ENCODE measurements at places on chromosomes 1 and 21.

DNA sequence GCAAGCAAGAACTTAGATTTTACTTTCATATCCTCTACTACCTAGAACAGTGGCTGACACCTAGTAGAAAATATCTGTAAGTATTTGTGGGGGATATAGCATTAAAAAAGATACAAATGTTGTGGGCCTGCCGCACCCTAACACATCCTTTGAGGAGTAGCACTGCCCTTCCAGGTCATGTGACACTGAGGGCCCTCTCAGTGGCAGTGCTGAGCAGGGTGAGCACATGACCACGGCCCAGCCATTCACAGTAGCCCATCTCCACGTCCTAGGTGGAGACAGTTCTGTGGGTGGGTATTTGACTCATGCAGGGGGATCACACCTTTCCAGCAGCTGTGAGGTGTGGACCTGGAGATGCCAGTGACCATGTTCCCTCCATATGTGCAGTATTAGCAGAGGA lies 108.9 kb downstream of the OMA1 start:
- DNase-seq: no peak

DNA sequence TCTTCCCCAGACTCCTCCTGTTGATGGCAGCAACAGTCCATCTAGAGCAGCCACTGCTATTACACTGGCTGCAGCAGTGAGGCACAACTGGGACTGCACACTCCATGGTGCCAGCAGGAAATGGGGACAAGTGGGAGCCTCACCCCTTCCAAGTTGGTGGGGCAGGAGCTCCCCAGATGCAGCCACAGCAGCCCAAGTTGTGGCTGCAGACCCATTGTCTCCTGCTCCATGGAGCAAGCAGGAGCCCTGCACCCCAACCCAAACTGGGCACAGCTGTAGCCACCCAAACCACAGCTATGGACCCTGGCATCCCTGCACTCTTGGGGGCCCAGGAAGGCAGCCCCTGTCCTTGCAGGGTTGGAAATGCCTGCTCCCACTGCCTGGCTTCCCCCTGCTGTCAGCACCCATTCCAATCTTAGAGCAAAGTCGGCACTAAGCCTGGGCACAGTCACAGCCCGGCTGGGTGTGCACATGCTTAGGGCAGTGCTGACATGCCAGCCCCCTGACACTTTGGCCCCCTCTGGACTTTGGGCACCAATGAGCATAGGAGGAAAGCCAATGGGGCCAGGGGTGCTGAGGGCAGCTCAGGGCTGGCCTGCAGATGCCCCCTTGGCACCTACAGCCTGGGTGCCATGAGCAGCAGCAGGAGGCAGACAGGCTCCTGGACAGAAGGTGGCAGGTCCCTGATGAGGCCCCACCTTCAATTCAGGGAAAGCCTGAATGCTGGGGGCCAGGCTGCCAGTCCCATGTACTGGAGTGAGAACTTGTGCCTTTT lies 44.0 kb downstream of the MATN1 start:
- no peak for DNase-seq

GRCh38 chr1:51719146-51719545 lies 102.3 kb downstream of the OSBPL9 start:
- no peak for DNase-seq

GRCh38 chr1:204373911-204374310 lies 14.2 kb upstream of the PLEKHA6 start:
- no peak for DNase-seq

- no peak for DNase-seq
Observed at GRCh38 chr1:31618916-31619846, 1.7 kb downstream of the HCRTR1 start.

DNA sequence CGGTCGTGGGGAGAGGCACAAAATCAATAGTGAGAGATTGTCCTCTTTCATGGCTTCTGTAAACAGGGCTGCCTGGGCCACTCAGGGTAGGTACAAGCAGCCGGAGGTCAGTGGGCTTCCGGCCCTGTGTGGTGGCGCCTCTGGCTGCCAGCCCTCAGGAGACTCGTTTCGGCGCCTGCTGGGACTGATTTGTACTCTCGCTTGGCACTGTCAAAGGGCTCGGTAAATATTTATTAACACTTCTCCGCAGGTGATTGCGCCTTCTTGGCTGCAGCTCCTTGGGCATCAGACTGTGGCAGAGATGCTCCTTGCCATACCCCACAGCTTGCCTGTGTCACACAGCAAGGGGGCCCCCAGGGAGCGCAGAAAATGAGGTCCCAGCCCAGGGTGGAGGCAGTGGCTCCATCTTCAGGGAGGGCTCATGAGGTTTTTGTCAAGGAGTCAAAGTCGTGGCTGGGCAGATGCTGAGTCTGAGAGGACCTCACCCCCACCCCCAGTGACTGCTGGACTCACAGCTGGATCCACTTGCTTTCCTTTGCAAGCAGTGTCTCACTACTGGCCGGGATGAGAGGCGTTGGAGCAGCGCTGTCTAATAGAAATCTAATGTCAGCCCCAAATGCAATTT lies 262.5 kb downstream of the GRIK3 start:
- DNase-seq: no peak

DNA sequence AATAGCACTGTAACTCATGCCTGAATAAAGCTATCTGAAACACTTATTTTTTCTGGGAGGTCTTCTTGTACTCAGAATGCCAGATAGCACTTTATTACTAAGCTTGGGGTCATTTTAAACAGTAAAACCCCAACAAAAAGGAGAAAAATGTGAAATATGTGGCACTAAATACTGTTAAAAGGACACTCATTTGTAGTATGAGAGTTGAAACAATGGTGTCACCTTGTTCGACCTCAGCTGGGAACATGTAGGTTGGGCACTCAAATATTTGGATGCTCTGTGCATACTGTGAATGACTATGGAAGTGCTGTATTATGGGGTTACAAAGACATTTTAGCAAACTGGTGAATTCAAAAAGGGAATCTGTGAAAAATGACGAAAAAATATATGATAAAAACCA lies 53.9 kb downstream of the SELENOF start:
- no peak for DNase-seq

GRCh38 chr21:45297329-45297728 lies 9.6 kb upstream of the POFUT2 start:
- no peak for DNase-seq

DNA sequence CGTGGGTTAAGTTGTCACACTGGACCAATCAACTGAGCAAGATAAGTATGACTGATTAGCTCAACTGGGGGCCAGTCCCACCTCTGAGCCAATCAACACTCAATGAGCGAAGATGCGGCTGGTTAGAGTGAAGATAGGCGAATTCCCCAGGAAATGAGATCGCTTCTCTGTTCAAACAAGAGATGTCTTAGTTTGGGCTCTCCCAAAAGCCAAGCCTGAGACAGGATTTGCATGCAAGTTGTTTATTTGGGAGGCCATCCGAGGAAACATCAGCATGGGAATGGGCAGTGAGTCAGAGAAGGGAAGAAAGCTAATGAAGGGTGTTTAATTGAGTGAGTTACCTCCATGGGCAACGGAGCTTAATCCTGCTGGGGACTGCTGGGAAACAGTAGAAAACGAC lies 4.9 kb upstream of the GJB5 start:
- no peak for DNase-seq

- DNase-seq: no peak
Observed at GRCh38 chr21:39082656-39083376, 100.4 kb downstream of the PSMG1 start.

DNA sequence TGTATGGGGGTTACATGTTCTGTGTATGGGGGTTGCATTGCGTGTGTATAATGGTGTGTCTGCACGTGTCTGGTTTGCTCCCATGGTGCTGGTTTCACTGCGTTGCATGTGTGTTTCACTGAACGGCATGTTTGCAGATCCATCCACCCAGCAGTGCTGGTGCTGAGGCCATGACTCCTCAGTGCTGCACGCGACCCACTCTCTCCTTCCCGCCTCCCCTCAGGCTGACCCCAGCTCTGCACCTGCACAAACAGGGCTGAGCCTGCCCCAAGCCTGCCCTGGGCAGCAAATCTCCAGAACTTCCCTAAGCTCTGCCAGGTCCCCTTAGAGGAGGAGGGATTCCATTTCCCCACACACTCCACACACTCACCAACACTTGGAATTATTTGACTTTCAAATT lies 18.7 kb downstream of the ACTRT2 start:
- no peak for DNase-seq

DNA sequence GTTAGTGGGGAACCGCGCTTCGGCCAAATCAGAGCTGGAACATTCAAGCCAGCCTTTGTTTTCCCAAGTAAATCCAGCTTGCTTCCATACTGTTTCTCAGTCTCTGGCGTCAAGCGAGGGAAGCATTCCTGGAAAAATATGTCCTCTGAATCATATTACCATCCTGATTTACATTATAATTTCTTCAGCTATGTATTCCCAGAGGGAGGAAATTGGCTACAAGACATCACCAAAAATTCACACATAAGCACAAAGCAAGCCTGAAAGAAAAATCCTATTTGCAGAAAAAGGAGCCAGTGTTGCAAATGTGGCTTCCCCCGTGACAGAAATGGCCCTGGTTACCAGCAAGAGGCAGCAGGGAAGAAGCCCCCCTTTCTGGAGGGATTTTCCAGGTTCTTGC lies 233.3 kb downstream of the KCNJ6 start:
- no peak for DNase-seq

GRCh38 chr1:97082160-97082848 lies 360.7 kb downstream of the PTBP2 start:
- DNase-seq: no peak

DNA sequence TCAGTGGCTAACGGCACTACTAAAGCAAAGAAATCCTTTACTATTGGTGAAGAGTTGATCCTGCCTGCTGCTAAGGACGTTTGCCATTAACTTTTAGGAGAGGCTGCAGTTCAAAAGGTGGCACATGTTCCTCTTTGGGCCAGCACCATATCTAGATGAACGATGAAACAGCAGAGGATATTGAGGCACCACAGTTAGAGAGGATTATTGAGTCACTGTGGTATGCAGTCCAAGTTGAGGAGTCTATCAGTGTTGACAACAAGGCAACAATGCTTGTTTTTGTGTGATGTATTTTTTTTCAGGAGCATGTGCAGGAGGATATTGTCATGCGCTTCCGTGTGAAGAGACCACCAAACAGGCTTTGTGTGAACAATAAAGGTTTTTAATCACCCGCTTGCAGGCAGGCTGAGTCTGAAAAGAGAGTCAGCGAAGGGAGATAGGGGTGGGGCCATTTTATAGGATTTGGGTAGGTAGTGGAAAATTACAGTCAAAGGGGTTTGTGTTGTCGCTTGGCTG lies 80.9 kb downstream of the UCHL5 start:
- DNase-seq: no peak
